ENCODE measurements at places on chromosomes 2 and 18. TPM values are rescaled to one million over a fixed set of nuclear protein-coding genes. Genes with fewer than 3 reads are reported as not detected.

The RRM2 gene
- 1.0 TPM for total RNA-seq

The LRRTM1 gene
- total RNA-seq: not detected

The SRD5A2 gene
- 0.07 TPM for total RNA-seq

The LGALSL gene
- 17.7 TPM for total RNA-seq

The ABCG8 gene
- not detected for total RNA-seq

The MATN3 gene
- total RNA-seq: 0.34 TPM

The TRMT61B gene
- total RNA-seq: 19.4 TPM

The SKA1 gene
- total RNA-seq: under 0.01 TPM

The ZSWIM2 gene
- total RNA-seq: not detected

The KLF7 gene
- 29.0 TPM for total RNA-seq
